ENCODE measurements at places on chromosomes 3 and 15. TPM values are rescaled to one million over a fixed set of nuclear protein-coding genes. Genes with fewer than 3 reads are reported as not detected.

GOLGA8T gene
- not detected for total RNA-seq

DNA sequence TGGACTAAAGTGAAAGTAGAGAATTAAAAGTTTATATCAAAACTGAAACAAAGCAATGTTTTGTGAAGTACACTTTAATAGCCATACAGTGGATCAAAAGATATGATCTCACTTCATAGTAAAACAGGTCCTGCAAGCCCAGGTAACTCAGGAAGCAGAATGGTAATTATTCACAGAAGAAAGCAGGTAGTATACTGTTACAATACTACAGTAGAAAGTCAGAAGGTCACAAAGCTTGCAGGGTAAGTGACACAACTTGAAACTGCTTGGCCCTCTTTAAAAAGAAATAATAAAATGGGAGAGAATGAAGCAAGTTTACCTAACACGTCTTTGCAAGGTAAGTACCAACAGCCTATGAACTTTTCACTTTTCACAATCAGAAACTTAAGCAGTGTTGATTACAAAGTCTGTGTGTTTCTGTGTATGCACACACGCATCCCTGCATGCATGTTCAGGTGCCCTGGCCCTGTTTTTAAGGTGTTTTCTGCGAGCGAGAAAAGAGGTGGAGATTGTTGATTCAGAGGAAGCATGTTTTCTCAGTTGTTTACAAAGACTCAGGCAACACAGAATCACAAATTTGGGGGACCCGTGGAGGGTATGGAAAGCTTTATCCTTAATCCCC lies at the start of gene NAALADL2:
TSS of gene NAALADL2 (plus strand) at position 221 of the 622 bp plus-strand sequence.
- H3K36me3 ChIP-seq = no peaks in the 10 kb centered on the region
- H3K27me3 ChIP-seq = no peaks in the 10 kb centered on the region
- H3K4me3 ChIP-seq = peak within 1 kb of the TSS; percentile 11
- H3K27ac ChIP-seq = peak within 1 kb of the TSS; percentile 10
- no peaks in the 10 kb centered on the region for H3K4me1 ChIP-seq
- DNase-seq = peak; percentile 24

GRK7 gene
- 0.17 TPM for total RNA-seq

ZNF860 gene
- 3.7 TPM for total RNA-seq

DNA sequence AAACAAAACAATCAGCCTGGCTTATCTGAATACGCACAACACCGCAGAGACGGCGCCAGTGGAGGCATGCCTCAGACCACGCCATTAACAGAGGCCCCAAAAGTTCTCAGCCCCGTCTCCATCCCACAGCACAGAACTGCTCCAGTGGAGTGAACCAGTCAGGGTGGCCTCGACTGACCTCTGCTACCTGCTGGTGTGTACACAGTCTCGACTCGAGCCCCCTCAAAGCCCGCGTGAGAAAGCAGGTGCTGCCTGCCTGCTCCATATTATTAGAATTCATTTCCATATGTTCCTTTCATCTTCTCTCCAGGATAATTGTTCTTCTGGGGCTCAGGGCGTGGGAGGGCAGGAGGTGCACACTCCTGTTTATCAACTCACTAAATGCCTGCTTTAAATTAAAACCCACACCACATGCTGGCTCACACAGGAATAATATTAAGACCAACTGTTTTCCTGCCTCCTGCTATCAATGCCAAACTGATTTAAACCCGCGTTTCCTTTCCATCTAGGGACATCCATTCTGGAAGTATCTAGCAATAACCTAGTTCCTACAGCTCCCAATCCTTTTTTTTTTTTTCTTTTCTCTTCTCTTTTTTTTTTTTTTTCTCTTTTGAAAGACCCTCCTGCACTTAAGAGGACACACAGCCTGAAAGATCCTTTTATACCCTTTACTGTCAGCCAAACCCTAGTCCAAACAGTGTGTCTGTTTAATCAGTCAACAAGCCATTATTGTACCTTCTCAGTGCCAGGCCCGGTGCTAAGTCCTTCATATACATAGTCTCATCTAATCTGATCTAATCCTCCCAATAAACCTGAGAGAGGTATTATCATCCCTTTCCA lies 101.2 kb downstream of the TLE3 start:
- no peaks in the 10 kb centered on the region for H3K4me1 ChIP-seq
- no peak overlapping the region for H3K4me3 ChIP-seq
- H3K27ac ChIP-seq = no peak overlapping the region
- no peak for DNase-seq
- no peaks in the 10 kb centered on the region for H3K27me3 ChIP-seq
- no peaks in the 10 kb centered on the region for H3K36me3 ChIP-seq

MCTP2 gene
- 46.3 TPM for total RNA-seq

DNA sequence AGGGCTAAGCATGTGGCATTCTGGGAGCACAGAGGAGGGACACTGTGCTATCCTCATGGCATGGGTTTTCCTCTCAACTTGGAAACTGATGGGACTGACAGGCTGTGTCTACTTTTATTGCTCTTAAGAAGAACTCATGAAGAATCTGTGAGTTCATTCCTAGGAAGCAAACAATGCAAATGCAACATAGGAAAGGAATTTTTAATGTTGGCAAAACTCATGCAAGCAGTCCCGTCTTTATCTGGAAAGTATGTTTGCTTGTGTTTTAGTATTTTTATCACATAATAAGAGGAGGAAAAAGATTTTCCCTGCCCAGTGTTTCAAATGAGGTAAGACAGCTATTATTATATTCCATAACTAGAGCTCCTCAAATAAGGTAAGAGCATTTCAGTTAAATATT lies 89.7 kb downstream of the TRIM42 start:
- no peaks in the 10 kb centered on the region for H3K36me3 ChIP-seq
- H3K4me1 ChIP-seq = no peaks in the 10 kb centered on the region
- H3K27ac ChIP-seq = no peak overlapping the region
- H3K4me3 ChIP-seq = no peak overlapping the region
- no peaks in the 10 kb centered on the region for H3K27me3 ChIP-seq
- no peak for DNase-seq
